ENCODE measurements at places on chromosomes 4 and X.
A peak's percentile ranks its signal among the peaks of the same experiment; 100 is the strongest.

GRCh38 chr4:6884341-6884870 is 25.2 kb upstream of the TBC1D14 start:
- DNase-seq: no peak

GRCh38 chrX:136835761-136836160 is 44.8 kb downstream of the RBMX start:
- no peak for DNase-seq

GRCh38 chr4:83548151-83548905 is 12.4 kb downstream of the GPAT3 start:
- peak; percentile 29 for DNase-seq

- DNase-seq: no peak
Observed at GRCh38 chr4:74038425-74039314, at the start of gene CXCL3. Gene CXCL3 (minus strand): TSS chr4:74038689. CDS start chr4:74038611, 78 bp downstream.

DNA sequence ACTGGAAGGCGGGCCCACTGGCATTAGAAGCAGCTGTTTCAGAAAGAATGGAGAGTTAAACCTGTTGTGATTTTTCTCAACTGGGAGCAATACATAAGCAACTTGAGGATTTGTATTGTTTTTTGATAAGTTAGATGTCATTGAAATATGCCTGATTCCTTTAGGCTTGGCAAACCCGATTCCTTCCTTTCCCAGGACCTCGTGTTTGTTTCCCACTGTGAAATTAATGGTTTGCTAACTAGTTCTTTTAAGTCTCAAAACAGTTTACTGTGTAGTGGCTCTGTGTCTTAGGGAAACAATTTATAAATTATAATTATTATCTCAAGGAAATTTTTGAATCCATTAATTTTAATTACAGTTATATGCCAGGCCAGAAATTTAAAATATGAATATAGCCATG is 218.0 kb downstream of the DCTD start:
- no peak for DNase-seq

DNA sequence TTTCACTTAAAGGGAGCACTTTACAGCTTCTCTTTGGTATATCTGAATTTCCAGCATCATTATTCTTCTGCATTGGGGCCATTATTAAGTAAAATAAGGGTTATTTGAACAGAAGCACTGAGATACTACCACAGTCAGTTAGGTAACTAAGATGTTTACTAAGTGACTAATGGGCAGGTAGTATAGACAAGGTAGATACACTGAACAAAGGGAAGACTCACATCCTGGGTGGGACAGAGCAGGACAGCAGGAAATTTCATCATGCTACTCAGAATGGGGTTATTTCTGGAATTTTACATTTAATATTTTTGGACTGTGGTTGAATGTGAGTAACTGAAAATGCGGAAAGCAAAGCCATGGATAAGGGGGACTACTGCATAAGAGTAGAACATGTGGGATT is 316.0 kb downstream of the CCSER1 start:
- no peak for DNase-seq

GRCh38 chr4:15531792-15532191 is 62.1 kb downstream of the CC2D2A start:
- no peak for DNase-seq

DNA sequence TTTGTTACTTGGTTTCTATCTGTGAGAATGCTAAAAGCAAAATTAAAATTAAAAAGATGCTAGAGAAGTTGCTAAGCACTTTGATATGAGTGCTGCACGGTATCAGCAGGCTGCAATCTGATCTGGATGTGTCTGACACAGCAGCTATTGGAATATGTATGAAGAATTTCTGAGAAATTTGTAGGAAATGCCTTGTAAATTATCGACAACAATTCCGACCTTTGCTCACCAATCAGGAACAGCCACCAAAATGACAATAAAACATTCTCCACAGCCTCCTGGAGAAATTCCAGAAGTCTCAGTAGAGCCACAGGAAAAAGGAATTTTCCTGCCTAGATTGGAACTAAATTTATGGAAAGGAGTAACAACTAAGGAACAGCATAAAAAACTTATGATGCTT is 82.5 kb downstream of the TIGD2 start:
- no peak for DNase-seq

DNA sequence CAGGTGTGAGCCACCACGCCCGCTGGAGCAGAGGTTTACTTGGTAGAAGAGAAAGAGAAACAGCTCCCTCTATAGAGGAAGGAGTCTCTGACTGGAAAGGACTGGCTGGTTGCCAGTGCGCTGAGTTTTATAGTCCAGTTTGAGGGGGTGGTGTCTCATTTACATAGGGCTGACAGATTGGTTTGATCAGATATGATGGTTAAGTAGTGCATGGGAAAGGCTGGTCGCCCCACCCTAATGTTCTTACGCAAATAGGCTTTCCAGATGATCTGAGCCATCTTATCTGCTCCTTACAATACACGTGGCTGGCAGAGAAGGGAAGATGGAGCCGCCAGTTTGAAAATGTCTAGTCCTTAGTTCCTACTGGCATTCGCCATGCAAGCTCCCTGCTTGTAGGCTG is 439.5 kb downstream of the NAF1 start:
- no peak for DNase-seq

DNA sequence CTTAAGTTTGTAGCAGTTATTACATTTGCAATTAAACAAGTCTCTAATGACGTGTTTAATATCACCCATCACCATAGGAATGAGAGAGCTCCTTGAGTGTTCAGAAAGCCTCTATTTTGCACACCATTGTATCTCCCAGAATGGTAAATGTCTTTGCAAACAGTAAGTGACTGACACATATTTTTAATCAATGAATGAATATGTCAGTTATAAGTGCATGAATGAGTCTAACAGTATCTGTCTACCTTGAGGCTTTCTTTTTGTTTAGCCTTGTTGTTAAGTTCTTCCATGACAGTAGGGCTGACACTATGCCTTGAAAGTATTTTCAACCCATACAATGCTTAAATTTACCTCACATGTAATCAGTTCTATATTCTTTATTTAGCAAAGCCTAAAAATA is 292.2 kb downstream of the STPG2 start:
- DNase-seq: no peak
